ENCODE measurements at places on chromosomes 12 and 14.

DNA sequence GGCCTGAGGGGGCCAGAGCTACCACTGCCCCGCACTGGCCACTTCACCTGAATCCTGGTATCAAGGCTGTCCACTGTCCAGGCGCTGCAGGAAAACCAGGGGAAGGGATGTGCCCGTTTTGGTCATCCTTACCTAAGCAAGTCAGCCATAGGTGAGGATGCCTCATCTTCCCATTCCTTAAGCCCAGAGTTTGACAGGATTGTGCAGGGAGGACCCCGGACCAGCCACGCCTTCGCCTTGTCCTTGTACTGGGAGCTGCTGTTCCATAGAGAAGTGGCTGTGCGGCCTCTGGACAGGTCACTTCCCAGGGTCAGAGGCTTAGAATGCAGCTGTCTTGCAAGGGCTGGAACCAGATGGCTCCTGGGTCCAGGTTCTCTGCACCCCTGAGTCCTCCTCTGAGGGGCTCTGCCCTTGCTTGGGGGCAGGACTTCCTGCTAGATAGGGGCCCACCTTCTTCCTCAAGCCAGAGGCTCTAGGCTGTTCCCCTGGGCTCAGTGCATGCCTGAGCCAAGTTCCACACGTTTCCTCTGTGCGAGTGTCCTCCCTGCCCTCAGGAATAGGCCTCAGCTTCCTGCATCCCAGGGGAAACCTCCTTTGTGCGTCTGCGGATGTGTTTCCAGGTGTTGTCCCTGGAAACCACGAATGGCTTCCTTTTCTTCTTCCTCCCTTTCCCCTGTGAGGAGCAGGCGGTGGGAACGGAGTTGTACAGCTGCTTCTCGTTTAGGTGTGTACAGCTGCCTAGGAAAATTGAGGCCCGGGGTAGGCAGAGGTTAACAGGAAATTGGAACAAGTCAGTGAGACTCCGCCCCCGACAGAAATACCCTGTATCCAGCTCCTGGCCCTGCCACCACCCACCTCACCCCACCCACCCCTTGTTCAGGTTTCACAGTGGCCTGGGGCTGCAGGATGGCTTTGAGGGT, 54.3 kb upstream of the RIN3 start:
- DNase-seq: no peak

DNA sequence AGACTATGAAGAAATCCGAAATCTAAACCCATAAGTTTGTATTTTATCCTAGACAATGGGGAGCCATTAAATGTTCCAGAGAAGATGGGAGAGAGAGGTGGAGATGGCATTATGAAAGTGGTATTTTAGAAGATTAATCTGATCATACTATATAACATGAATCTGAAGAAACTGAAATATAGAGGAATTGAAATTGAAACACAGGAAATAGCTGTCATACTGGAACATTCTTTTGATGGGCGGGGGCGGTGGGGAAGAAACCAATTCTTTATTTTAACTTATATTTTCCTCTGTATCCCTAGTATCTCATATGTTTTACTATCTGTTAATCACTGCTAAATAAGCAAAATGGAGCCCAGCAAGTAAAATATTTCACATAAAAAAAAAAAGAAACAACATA, 27.0 kb upstream of the FOXN3 start:
- no peak for DNase-seq

DNA sequence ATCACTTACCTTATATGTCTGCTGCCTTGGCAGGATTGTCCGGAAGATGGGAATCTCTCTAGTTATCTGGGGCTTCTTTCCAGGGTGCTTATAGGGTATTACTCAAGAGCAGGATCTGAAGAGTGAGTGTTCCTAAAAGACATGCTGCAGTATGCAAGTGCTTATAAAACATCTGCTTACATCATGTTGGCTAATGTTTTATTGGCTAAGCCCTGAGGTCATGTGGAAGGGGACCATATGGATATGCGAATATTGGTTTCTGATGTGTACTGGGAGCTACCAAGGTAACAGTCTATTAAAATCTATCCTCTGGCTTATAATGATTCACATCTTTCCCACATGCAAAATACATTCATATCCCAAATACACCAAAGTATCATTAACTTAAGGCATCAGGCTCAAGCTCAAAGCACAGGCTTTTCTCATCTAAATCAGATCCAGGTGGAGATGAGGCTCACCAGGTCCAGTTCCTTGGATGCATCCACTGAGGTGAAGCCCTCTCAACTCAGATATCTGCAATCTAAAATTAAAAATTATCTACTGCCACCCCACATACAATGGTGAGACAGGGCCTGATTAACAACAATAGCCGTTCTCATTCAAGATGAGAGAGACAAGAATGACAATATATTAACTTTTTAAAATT, 29.8 kb downstream of the LRRIQ1 start:
- no peak for DNase-seq

GRCh38 chr14:61025251-61026223, 44.5 kb downstream of the SLC38A6 start:
- peak; percentile 55 for DNase-seq

DNA sequence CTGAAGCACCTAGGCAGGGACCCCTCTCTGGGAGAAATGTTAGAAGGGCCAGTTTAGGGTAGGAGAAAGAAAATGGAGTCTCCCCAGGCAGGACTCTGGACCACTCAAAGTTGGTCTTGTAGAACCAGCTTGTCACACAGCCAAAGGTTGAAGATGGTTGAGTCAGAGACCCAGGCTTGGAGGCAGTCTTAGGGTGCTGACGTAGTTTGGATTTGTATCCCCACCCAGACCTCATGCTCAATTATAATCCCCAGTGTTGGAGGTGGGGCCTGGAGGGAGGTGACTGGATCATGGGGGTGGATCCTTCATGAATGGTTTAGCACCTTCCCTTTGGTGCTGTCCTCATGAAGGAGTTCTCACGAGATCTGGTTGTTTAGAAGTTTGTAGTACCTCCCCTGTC, 121.2 kb downstream of the CRACR2A start:
- no peak for DNase-seq

DNA sequence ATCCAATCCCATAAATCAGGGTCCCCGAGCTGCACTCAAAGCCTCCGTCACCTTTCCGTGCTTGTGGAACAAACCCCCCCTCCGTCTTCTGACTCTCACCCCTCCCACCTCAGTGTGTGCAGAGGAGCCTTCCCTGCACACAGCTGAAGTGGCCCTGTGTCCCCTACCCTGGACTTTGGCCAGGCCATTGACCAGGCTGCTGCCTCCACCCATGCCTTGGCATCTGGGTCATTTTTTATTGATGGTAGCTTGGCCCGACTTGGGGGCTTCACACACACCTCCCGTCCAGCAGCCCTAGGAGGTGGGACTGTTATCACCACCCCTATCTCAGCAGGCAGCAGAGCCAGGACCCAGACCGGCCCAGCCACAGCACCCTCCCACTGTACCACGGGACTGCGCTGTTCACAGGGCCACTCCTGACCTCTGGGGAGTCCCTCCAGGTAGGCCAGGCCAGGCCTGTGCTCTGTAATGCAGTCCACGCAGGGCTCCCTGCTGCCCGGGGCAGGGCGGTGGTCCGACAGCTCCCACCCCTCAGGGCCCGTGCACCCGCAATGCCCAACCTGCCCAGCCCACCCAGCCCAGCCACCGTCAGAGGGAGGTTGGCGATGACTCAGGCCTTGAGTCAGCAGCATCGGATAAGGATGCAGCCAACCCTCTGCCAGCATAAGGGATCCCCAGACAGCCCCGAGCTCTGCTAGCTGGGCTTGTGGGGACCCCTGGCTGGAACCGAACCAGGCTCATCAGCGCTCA, 9.2 kb upstream of the INF2 start:
- no peak for DNase-seq

- no peak for DNase-seq
Observed at GRCh38 chr12:1435456-1435855, 158.9 kb downstream of the FBXL14 start.

GRCh38 chr12:52083638-52083996, 4.1 kb downstream of the SMIM41 start:
- no peak for DNase-seq

DNA sequence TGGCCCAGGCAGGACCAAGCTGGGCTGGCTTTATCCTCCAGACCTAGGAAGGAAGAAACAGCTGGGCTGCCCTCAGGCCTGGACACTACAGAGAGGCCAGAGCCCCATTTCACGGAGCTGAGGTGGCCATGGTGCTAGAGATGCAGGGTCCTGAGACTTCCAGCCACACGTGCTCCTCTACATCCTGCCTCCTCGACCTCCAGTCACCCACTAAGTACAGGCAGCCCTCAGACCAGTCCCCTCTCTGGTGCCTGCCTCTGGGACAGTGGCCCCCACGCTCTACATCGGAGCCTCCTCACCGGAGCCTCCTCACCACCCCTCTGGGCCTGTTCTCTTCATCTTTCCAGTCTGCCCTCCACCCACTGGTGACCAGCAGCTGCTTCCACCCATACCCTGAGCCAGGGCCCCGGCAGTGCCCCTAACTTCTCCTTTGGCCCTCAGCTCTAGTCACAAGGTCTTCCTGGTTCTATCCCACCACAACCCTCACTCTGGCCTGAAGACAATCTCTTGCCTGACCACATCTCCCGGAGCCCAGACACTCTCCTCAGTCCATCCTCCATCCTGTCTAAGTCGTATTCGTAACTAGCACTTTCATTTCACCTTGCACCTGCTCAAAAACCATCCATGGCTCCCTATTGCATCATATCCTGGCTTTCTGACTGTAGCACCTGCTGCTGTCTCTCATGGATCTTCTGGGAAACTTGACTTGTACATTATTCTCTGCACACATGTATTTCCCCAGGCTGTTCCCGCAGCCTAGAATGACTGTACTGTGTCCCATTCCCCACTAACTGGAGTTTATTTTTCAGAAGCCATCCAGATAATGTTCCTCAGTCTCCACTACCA, 43.9 kb downstream of the DIO3 start:
- no peak for DNase-seq

DNA sequence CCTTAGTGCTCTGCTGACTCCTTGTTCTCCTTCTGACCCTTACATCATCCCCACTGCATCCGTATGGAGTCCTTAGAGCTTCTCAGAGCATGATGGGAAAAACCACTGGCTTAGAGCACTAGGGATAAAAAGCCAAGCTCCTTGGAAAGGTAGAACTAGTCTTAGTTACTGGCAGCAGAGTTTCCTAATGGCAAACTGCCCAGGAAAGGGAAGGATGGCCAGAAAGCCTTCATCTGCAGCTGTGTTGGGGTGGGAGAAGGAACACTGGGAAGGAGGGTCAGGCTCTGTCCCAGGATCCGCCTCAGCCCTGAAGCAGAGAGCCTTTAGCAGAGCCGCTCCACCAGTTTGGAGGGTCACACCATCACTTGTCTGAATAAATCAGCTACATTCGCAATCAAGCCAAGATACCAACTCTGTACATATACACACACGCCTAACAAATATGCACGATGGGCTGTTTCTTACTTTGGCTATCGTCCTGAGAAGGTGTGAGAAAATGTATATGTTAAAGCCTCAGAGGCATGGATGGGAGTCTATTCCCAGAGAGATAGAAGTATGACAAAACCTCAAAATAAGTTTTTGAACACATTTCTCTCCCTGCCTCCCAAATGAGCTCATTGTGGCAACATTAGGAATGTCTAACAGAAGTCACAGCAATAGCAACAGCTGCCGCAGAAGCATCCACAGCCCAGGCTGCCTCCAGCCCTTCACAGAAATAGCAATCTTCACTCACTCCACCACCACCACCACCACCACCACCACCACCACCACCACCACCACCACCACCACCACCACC, 18.6 kb upstream of the GALNT8 start:
- DNase-seq: no peak

- no peak for DNase-seq
Observed at GRCh38 chr12:52454411-52455201, 2.7 kb upstream of the KRT6B start.

DNA sequence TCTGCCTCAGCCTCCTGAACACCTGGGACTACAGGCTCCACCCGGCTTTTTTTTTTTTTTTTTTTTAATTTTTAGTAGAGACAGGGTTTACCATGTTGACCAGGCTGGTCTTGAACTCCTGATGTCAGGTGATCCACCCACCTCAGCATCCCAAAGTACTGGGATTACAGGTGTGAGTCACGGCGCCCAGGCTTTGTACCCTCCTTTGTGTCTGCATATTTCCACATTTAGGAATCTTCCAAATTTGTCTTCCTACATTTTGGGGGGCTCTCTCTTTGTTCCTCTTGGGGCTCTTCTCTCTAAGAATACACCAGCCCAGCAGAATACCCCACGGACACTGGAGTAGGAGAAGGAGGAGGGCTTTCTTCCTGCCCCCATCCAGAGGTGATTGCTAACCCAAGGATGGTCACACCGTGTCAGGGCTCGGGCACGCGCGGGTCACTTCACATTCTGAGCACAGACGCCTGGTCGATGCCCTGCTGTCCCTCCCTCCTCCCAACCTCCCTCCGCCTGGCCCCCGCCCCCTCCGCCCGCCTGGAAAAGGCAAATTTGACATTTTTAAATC, 2.1 kb upstream of the DNAJC22 start:
- DNase-seq: no peak

GRCh38 chr14:100726550-100727085, at the start of gene DLK1:
DLK1 (plus strand) TSS chr14:100726892; CDS start chr14:100727069, 177 bp downstream.
- DNase-seq: no peak

DNA sequence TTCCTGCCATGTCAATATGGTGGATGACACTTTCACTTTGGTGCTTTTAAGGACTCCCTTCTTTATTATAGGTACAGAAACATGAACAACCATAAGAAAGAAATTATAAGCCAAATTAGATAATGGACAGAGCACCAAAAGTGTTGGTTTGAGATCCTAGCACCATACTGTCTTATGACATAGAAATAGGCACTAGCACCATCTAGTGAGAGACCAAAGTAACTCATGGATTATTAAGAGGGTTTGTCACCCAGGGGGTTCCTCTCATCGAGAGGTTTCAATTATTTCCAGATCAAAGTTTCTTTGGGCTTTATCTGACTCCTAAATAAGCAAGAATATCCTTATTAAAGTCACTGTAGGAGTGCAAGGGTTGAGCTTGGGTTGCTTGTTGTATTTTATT, 153.0 kb upstream of the DIO2 start:
- DNase-seq: peak; percentile 43

GRCh38 chr14:68979722-68980451, 785 bp upstream of the ACTN1 start:
- DNase-seq: peak; percentile 13

DNA sequence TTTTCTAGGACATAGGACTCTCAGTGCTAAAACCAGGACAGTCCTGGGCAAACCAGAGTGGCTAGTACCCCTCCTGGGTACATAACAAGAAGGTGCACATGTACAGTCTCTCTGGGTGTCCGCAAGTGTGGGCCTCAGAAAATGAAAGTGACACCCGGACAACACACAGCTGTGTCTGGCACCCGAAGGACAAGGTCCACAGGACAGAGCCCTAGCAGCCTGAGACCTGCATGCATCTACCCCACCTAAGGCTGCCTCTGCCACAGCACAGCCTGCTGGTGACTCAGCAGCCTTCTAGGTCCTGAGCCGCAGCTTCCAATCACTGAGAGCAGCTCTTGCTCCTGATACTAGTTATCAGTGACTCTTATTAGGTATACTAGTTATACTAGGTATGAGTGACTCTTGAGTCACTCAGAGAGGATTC, 784.1 kb upstream of the TBX3 start:
- no peak for DNase-seq

- no peak for DNase-seq
Observed at GRCh38 chr14:103816991-103817390, 30.4 kb downstream of the PPP1R13B start.

GRCh38 chr14:80987235-80988032, 32.0 kb downstream of the TSHR start:
- DNase-seq: peak; percentile 39

Data from AML-193 (cell line).